Left ventricle myocardium superior (tissue), 1 donor: ENCODE measurements at places on chromosomes 3 and 15. TPM values are rescaled to one million over a fixed set of nuclear protein-coding genes. Genes with fewer than 3 reads are reported as not detected.
A peak's percentile ranks its signal among the peaks of the same experiment; 100 is the strongest.

DNA sequence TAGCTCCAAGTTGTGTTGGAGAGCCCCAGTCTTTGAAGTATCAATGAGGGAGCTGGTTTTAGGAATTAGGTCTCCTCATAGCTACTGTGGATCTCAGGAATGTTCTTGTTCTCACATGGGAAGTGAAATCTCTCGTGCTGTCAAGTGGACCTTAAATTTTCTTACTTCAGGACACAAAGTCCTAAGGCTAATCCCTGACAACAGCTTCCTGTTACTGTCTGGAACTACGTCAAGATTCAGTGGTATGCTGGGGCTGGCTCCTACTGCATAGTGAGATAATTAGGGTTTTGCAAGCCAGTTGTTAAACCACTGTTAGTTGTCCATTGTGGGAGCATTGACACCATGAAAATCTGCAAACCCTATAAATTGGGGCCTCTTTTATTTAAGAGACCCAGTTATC is 22.8 kb downstream of the MESP1 start:
- DNase-seq: no peak

GRCh38 chr15:68700455-68701123 is 120.1 kb downstream of the ANP32A start:
- DNase-seq: peak; percentile 81

- no peak for DNase-seq
Measured at GRCh38 chr15:75570126-75570845, 8.8 kb downstream of the PTPN9 start.

DNA sequence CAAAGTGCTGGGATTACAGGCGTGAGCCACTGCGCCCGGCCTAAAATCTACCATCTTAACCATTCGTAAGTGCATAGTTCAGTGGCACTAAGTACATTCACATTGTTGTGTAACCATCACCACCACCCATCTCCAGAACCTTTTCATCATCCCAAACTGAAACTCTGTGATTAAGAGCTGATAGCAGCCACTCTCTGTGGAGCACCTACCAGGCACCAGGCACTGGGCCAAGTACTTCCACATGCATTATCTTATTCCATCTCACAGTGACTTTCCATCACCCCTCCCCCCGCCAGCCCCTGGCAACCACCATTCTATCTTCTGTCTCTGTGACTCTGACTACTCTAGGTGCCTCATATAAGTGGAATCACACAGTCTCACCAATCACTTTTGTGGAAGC is 2.3 kb upstream of the INSYN1 start:
- DNase-seq: no peak

DNA sequence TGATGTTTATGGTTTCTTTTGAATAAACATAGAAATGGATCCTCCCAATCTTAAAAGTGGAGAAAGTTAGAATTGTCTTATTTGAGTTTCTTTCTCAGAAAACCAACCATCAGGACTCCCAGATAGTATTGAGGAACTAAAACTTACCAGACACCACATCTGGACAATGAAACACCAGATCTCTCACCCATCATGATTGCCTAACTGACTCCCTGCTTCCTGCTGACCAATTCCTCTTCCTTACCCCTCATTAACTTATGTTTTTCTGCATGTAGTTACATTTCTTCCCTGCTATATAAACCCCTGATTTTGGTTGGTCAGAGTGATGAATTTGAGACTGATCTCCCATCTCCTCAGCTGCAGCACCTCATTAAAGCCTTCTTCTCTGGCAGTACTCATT is 242.0 kb upstream of the SETMAR start:
- DNase-seq: no peak

Gene RETNLB
- total RNA-seq: not detected

Gene SV2B
- 2.5 TPM for total RNA-seq
